Activated CD8-positive, alpha-beta T cell treated with anti-CD3 and anti-CD28 coated beads, Interleukin-2, amount 10 ng/mL, durations not matched to agents 7 days and 5 days (primary cell): ENCODE measurements at places on chromosomes 2 and 18. TPM values are rescaled to one million over a fixed set of nuclear protein-coding genes. Genes with fewer than 3 reads are reported as not detected.

DNA sequence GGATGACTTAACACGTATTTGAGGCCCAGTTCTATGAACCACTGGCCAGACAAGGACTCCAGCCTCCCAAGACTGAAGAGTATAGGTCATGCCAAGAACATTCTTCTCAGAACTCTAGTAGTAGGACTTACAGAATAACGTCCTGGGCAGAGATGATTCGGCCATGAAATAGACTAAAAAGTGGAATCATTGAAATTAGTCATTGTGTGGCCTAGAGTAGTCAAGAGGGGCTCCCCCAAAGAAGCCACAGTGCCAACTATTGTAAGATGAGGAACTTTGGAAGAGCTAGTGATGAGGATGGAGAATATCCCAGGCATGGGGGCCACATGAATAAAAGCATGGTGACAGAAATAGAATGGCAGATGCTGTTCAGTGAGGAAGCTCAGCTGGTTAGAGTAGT, 101.1 kb downstream of the TRIB2 start:
- DNase-seq, result no peak

The TMEM182 gene
- total RNA-seq, result 4.4 TPM

The ALPI gene
- total RNA-seq, result not detected

DNA sequence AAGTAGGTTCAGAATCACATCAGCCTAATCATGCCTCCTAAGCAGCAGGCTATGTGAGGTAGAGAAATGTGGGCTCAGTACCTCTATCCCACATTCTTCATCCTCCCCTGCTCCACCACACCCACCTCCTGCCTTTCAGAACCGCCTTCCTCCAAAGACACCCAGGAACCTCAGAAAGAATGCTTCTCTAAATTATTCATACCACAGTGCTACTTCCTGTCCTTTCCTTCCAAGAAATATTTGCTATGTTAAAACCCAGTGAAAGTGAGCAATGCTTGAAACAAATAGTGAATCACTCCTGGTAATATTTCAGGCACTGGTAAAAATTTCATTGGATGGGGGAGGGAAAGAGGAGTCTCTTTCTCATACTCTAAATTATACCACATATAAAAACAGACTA, 24.0 kb upstream of the CREB1 start:
- peak; percentile 36 for DNase-seq
